ENCODE measurements at places on chromosomes 13 and 19. TPM values are rescaled to one million over a fixed set of nuclear protein-coding genes. Genes with fewer than 3 reads are reported as not detected.

The C2CD4C gene
- total RNA-seq = under 0.01 TPM

The ACP7 gene
- 0.17 TPM for total RNA-seq

The CGB2 gene
- total RNA-seq = not detected

The C3 gene
- 10.6 TPM for total RNA-seq

The ZNF578 gene
- 5.2 TPM for total RNA-seq

The C19orf73 gene
- 0.77 TPM for total RNA-seq

The KLK14 gene
- total RNA-seq = not detected

The ZNF850 gene
- 1.3 TPM for total RNA-seq

The P2RY11 gene
- 1.9 TPM for total RNA-seq

The MEDAG gene
- total RNA-seq = 137 TPM

The FUT1 gene
- under 0.01 TPM for total RNA-seq

The PNMA8A gene
- total RNA-seq = 5.5 TPM

The SPHK2 gene
- 7.1 TPM for total RNA-seq

The KIR2DL3 gene
- total RNA-seq = not detected

The CFAP97D2 gene
- not detected for total RNA-seq

The AP2S1 gene
- total RNA-seq = 155 TPM

The RNF113B gene
- total RNA-seq = not detected

The OR7D2 gene
- not detected for total RNA-seq

The CLEC17A gene
- total RNA-seq = 0.09 TPM

The GGN gene
- 0.32 TPM for total RNA-seq

The TMEM59L gene
- total RNA-seq = 5.0 TPM

The ECSIT gene
- 29.6 TPM for total RNA-seq

The ZNF792 gene
- total RNA-seq = 5.2 TPM

The SPACA4 gene
- not detected for total RNA-seq

The FAM216B gene
- total RNA-seq = not detected

The SELENOV gene
- not detected for total RNA-seq

The RFX1 gene
- total RNA-seq = 1.6 TPM

The KIR2DL4 gene
- not detected for total RNA-seq

The PCDH9 gene
- total RNA-seq = 1.0 TPM

The CCDC8 gene
- total RNA-seq = 50.6 TPM

The TLE6 gene
- 0.63 TPM for total RNA-seq

The DIRAS1 gene
- total RNA-seq = 7.2 TPM

The CGB3 gene
- total RNA-seq = not detected

The SHC2 gene
- total RNA-seq = 2.5 TPM

The FFAR2 gene
- total RNA-seq = not detected

The AMER2 gene
- under 0.01 TPM for total RNA-seq

The CERS1 gene
- total RNA-seq = 5.0 TPM

The LTBP4 gene
- total RNA-seq = 69.0 TPM

The MTIF3 gene
- 38.2 TPM for total RNA-seq

The SYCN gene
- not detected for total RNA-seq

The ZNF571 gene
- 5.3 TPM for total RNA-seq

The MBD3L2 gene
- total RNA-seq = not detected

The TTYH1 gene
- under 0.01 TPM for total RNA-seq

The SBK2 gene
- total RNA-seq = not detected

The ZNF562 gene
- total RNA-seq = 12.6 TPM

The ZNF724 gene
- 1.4 TPM for total RNA-seq

The IGFL2 gene
- total RNA-seq = not detected

The SSC5D gene
- total RNA-seq = 13.1 TPM

The WDR88 gene
- 0.17 TPM for total RNA-seq

Data from bronchial smooth muscle cell (primary cell).